Cardiac septum (tissue), 1 donor: ENCODE measurements at places on chromosomes 5 and 9. TPM values are rescaled to one million over a fixed set of nuclear protein-coding genes. Genes with fewer than 3 reads are reported as not detected.

DNA sequence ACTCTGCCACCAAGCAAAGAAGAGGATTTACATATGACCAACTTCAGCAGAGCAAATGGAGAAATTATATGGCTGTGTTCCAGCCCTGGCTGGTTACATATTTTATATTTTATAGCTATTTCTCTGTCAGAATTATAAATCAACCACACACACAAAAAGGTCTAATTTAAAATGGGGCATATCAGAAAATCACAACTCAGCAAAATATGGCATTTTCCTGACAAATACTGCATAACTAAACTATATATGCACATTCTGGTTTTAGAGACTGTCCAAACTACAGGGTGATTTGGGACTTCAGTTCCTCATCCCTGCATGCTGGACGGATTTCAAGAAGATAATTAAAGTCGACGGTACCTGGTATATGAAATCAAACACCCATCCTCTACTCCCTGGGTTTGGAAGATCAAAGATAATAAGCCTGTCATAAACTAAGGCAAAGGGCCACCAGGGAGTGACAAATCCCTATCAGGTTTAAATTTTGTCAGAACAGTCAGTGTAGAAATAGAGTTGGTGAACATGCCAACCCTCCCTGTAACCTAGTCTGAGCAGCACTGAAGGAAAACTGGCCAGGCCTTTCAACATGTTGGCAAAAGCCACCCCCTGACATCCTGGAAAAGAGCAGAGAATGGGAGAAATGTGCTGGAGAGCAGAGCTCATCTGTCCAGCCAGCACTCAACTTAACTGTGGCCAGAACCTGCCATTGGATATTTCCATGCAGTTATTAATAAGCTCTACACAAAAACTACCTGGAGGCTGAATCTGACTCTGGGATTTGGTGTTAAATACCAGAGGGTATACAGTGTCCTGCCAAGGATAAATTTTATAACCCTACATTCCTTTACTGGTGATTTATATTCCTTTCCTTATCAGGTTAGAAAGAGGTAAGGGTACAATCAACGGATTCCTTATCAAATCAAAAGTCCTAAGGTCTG, 235.7 kb downstream of the ENC1 start:
- DNase-seq, result no peak

DNA sequence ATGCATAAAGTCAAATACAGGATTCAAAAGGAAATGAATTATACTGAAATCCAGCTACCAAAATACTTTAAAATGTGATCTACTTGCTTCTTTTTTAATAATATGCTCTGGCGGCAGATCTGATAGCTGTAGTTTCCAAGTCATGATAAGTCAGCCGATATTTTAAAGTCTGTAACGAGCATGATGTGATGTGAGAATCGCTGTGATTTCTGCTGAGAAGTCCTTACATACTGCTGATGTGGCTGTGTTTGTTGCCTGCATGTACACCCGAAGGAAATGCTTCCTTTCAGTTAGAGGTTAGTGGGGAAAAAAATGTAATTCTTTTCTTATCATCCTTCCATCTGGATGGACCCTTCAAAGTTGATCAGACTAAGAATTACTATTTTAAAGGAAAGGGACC, 4.8 kb upstream of the SEMA4D start:
- no peak for DNase-seq

DNA sequence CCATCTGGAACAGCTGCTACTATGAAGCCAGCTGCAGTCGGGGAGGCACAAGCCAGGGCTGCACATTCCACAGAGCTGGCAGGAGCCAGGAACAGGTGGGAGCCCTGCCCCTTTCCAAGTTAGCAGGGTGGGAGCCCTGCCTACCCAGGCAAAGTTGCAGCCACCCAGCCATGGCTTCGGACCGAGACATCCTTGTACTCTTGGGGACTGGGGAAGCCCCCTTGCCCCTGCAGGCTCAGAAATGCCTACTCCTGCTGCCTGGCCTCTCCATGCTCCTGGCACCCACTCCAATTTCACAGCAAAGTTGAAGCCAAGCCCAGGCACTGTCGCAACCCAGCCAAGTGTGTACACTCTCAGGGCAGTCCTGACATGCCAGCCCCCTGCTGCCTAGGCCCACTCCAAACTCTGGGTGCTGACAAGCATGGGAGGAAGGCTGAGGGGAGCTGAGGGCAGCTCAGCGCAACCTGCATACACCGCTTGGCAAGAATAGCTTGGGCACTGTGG, 165.1 kb downstream of the RNF180 start:
- DNase-seq, result peak; percentile 77

- DNase-seq, result no peak
Measured at GRCh38 chr5:95053253-95053652, 231.6 kb downstream of the MCTP1 start.

DNA sequence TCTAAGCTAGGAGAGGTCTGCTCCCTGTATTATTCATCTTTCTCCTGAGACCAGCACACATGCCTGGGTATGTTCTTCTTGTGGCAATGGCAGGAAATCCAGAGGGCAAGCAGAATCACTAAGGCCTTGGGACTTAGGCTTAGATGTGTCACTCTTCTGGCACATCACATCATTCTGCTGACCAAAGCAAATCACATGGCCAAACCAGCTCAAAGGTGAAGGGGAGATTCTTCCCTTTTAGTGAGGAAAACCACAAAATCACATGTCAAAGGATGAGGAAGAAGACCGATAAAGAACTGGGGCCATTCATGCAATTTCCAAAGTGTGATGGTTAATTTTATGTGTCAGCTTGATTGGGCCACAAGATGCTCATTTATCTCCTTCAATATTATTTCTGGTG, 5.7 kb upstream of the AGGF1 start:
- no peak for DNase-seq

DNA sequence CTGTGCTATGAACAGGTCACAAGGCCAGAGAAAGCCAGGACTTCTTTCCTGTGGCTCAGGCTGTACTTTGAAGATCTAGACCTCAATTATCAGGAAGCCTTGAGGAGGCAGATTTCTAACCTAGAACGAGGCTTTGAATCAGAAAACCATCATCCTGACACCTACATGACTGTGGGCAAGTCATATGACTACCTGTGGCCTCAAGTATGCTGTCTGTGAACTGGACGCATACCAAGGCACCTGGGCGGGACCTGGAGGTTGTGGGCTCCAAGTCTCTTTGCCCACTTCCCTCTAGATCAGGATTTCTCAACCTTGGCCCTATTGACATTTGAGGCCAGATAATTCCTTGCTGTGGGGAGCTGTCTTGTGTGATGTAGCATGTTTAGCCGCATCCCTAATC, 42.5 kb downstream of the KLF4 start:
- no peak for DNase-seq

OBP2B gene
- total RNA-seq, result not detected

DNA sequence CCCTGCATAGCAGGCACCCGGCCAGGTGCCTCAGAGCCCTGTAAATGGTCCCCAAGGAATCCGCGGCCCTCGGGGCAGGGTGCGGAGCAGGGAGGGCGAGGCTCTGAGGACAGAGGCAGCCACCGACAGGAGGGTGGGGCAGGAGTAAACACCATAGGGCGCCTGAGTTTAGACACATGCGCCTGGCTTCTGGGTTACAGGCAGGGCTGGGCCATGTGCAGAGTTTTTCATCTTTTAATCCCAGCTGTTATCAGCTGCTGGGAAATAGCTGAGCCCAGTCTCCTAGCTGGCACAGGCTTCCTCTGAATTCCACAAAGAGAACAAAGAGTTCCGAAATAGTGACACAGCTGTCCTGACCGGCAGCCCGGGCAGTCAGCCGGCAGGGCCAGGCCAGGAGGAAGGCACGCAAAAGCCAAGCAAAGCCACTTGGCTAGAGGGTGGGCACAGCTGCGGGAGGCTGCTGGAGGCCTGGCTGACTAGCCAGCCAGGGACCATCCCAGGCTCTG, 98.9 kb upstream of the PHYKPL start:
- no peak for DNase-seq

DNA sequence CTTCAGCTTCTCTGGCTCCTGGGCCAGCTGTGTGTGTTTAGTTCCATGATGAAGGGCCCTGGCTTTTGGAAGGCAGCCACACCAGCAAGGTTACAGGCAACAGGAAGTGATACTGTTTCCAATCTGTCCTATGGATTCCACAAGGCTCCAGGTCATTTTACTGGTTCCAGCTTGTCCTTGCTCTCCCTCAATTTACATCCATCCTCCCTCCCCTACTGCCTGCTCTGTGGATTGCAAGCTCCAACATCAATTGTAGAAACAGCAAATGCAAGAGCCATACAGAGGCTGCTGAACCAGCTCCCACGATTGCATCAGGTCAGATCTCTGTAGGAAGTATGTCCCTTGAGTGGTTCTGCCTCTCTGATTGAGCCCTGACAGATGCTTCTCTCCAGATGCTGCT, 409.8 kb downstream of the NTRK2 start:
- DNase-seq, result no peak

DNA sequence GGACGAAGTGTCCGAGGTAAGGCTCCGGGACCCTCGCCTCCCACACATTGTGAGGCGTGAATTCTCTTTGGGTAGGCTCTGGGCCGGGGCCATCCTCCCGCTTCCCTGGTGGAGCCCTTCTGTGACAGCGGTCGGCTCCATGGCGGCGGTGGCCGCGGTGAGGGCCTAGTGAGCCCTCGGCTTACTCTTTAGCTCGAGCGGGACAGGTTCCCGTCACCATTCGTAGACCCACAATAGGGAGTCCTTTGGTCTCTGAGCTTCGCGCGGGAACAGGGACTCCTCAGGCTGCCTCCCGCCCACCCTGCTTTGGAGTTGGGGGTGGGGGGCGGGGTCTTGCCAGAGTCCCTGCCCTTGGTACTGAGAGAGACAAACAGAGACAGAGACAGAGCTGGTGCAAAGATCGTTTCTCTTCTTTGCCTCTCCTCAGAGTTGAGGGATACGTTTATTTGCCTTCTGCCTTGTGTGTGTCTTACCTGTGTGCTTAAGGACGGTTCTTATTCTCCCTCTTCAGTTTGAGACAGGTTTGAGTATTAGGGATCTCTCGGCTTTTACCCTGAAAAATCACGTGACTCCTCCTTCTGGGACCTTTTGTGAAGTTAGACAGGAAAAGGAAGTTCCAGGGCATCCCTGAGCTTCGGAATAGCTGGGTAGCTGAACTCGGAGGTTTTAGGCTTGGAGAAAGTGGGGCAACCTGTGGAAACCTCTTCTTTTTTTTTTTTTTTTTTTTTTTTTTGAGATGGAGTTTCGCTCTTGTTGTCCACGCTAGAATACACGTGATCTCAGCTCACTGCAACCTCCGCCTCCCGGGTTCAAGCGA, 833 bp downstream of the ANKHD1 start:
- DNase-seq, result no peak

DNA sequence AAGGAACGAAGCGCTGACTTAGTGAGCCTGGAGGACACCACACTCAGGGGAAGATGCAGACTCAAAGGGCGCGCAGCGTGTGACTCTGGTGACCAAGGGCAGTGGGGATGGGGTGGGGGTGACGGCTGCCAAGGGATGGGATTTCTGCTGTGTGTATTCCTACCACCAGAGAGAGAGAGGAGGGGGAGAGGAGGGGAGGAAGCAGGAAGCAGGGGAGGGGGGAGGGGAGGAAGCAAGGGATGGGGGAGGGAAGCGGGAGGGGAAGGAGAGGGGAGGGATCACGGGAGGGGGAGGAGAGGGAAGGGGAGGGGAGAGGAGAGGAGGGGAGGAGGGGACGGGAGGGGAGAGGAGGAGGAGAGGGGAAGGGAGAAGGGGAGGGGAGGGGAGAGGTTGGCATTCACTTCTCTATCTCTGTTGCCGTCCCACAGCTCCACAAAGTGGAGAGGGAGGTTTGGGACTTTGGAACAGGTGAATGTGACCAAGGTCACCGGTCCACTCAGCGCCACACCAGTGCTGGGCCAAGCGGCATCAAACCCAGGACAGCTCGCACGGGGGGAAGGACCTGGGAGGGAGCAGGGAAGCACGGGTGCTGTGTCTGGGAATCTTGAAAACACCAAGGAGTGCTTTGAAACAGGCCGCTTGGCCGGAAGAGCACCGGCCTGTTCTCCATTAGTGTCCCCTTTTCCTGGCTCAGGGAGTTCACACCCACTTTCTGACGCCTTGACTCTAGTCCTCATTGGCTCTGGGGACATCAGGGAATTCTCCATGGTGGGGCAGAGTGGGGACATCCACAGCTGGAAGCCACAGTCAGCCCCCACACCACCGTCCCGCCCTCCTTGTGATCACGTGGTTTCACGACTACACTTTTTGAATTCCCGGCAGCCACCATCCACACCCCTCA, 77.4 kb downstream of the VAV2 start:
- no peak for DNase-seq

ST6GALNAC4 gene
- 48.1 TPM for total RNA-seq

DNA sequence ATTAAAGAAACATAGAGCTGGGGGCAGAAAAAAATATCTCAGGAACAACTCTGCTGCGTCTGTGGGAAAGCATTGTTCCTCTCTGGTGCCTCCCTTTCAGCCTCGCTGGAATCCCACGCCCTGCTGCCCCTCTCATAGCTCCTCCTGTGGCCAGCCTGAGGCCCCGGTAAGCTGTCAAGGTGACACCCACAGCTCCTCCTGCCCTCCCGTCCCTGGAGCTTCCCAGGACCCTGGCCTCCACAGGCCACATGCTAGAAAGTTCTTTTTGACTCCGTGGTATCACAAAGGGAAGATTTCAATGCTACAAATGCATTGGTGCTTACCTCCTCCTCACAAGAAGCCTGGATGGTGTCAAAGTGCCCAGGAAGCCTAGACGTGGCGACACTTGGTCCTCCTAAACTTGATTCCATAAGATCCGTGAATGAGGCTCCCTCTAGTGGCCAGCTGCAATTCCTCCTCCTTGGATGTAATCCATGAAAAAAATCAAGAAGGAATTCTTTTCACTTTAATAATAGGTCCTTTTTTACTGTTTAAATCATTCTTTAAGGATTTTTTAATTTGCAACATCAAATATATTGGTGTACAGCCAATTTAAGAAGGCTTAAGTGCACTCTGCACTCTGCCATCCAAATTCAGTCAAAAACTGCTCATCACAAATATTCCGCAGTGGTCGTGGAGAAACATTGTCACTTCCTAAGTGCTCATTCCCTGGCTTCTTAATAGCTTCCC, 104.9 kb downstream of the CFAP90 start:
- DNase-seq, result no peak

TRPM6 gene
- 0.32 TPM for total RNA-seq

- DNase-seq, result no peak
Measured at GRCh38 chr9:128550226-128550625, 2.2 kb upstream of the SPTAN1 start.

DNA sequence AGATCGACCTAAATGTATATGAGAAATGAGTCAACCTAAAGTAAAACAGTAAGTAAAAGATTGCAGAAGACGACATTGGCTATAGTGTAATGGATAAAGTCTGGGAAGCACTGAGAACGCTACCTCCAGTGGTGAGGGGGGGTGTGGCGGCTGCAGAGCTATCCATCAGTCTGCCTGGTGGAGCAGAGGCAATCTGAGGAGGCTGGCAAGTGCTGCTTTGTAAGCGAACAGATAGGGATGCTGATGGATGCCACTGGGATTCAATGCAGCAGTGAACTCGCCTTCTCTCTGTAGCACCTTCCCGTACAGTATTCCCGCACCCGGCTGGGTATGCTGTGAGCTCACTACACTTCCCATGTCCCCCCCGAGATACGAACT, 261.5 kb downstream of the NSG2 start:
- no peak for DNase-seq

- DNase-seq, result no peak
Measured at GRCh38 chr5:41485533-41485932, 24.9 kb downstream of the PLCXD3 start.
